Amniotic stem cell (primary cell): ENCODE measurements at places on chromosomes 16 and 17.

DNA sequence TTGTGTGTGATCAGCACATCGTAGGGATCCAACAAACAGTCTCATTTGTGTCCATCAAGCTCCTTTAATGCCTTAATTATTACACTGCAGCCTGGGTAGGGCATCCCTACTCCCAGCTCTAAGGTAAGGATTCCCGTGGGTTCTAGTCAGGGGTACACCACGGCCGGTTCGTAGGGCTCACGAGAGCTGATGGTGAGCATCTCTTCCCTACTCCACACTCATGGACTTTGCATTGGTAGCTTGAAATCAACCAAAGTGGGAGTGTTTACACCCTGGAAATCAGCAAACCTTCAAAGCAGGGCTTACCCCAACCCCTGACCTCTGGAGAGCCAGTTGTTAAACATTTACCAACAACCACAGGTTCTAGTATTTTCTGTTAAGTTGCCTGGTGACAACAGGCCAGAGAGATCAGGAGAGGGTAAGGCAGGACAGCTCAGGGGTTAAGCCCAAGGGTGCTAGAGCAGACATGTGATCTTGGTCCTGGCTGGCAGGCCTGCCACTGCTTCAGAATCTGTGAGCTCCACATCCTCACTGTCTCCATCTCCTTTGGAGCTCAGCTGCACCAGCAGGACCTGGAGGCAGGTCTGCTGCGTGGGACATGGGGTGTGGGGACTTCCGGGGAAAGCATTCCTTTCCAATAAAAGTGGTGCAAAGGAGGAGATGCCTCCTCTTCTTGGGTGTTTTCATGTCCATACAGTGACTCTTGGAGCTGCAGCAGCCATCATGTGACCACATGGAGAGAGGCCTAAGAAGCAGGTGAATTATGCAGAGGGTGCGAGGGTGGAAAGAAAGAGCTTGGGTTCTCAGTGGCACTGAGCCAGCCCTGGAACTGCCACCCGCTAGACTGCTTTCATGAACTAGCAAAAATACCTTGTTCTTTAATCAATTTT lies 36.1 kb upstream of the ZCCHC14 start:
- DNase-seq, result no peak

- DNase-seq, result no peak
These were observed 27.9 kb upstream of the C16orf95 start for GRCh38 chr16:87344931-87345631.

DNA sequence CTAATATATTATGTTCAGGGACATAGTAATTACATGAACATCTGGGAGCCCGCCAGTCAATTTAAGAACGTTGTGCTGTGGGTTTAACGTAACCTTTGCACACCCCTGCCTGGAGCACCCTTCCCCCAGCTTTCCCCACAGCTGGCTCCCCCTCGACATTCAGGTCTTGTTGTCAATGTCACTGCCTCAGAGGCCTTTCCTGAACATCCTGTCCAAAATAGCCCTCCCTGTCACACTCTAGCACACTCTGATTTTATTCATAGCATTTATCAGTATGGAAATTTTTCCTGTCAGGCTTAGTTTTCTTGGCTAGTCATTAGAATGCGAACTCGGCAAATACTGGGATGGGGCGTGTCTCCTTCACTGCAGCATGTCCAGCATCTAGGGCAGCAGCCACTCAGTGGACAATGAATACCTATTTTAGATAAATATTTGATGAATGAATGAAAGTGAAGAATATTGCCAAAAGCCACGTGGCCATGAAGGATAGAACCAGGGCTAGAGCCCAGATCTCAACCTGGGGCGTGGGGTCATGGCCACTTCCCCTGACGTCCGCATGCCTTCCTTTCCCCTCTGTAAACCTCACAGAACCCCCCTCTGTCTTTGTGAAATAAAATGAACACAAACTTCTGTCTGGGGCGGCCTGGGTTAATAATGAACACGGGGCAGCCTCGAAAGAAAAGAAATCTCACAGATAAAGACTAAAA lies 10.5 kb downstream of the PIK3R6 start:
- no peak for DNase-seq

DNA sequence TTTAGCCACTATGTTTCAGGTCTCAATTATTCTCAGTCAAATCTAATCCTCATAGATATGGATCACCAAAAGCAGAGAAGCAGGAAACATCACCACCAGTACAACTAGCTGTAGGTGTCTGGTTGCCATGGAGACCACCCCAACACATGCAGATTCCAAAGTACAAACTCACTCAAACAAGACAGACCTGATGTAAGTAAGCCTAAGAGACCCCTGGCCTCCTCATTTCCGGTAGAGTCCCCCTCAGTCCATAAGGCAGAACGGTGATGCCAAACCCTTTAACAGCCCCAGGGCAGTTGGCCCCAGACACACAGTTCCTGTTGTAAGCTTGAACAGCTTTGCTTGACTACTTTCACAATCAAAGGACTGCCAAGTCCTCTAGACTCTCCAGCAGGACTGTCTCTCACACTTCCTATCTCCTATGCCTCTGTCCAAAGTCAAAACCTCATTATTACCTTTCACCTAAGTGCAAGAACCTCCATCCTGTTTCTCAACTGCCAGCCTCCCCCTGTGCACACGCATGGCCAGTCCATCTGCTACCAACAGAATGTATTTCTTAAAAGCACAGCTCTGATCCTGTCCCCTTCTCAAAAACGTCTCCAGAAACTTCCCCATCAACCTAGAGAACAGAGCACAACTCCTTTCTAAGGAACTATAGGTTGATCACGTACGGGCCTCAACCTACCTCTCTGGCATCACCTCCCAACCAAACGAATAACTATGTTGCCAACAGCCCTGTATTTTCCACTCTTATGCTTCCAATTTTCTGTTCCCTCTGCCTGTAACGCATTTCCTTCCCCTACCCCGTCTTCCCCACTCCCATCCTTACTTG lies 23.9 kb downstream of the SLC39A11 start:
- no peak for DNase-seq

- DNase-seq, result no peak
These were observed 184.1 kb upstream of the IRX5 start for GRCh38 chr16:54746596-54746995.

DNA sequence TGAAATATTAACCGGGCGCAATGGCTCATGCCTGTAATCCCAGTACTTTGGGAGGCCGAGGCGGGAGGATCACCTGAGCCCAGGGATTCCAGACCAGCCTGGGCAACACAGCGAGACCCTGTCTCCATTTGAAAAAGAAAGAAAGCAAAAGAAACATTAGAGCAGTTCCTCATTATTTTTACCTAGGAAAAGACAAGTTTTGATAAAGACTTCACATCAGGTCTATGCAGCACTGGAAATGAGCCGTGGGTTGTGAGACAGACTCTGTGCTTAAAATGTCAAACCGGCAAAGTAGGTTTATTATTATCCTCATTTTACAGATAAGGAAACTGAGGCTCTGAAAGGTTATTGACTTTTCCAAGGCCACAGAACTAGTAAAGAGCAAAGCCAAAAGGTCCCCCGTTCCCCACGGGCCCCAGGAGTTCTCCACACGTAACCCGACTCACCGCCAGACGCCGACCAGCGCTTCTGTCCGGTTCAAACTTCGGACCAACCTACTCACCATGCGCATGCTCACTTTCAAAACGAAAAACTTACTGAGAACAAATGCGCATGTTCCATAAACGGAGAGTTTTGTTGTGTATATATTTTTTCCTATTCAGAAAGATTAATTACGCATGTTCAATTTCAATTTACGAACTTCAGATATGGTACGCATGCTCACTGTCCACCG lies 356 bp downstream of the TUBD1 start:
- DNase-seq, result no peak

DNA sequence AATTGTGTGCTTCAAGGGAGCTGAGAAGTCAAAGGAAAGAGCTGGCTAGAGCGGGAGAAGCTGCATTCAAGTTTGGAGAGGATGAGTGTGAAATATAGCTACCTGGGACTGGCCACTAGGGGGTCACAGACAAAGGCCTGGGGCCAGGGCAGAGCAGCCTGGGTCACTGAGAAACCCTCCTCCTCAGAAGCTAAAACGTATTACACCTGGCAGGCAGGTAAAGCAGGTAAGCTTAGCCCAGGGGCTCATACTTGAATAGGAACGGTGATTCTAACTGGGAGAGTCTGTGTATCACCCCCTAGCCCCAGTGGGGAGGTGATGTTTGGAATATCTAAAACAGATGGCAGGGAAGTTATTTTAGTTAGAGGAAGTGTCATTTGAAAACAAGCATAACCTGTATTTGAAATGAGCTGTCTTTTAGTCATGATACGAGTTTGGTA lies 6.8 kb downstream of the KRT37 start:
- no peak for DNase-seq

GRCh38 chr16:23107117-23107516 lies 42.1 kb downstream of the USP31 start:
- no peak for DNase-seq
